ENCODE measurements at places on chromosomes 13 and 19.

DNA sequence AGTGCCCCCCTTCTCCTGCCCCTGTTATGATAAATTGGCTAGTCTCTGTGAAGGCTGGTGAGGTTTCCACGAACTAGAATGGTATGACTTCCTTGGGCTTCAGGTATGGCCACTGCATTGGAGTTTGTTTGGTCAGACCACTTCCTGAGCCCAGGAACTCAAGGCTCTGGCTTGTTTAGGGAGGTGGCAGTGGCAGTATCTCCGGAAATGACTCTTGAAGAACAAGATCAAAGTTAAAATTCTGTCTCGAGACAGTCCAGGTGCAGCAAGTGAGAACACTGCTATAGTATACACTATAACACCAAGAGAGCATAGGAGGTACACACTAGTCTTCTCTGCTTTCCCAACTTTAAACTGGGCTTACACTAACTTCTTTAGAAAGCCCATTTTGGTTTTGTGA lies 309.1 kb downstream of the KLF12 start:
- DNase-seq, result no peak

DNA sequence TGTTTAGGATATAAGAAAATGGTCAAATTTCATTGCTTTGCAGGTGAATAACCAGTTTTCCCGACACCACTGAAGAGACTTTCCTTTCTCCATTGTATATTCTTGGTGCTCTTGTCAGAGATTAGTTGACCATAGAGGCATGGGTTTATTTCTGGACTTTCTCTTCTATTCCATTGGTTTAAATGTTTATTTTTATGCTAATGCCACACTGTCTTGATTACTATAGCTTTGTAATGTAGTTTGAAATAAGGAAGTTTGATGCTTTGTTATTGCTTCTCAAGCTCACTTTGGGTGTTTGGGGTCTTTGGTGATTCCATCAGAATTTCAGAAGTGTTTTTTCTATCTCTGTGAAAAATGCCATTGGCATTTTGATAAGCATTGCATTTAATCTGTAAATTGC lies 190.0 kb upstream of the SPRY2 start:
- DNase-seq, result no peak

GRCh38 chr19:4233282-4233853 lies 4.0 kb downstream of the EBI3 start:
- DNase-seq, result peak; percentile 80

DNA sequence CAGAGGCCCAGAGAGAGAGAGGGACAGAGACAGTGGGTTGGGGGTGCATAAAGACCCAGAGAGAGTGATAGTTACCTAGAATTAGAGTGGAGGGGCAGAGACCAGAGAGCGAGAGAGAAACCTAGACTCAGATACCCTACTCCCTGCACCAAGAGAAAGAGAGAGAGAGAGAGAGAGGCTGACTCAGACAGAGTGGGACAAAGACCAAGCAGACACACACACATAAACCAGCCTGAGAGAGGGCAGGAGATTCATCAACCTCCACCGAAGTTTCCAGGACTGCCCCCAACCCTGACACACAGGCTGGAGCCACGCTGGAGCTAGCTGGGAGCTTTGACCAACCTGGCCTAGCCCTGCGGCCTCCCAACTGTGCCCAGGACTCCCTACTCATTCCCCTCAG lies 12.9 kb downstream of the SYT3 start:
- no peak for DNase-seq

GRCh38 chr13:103694471-103694870 lies 628.3 kb upstream of the SLC10A2 start:
- no peak for DNase-seq

DNA sequence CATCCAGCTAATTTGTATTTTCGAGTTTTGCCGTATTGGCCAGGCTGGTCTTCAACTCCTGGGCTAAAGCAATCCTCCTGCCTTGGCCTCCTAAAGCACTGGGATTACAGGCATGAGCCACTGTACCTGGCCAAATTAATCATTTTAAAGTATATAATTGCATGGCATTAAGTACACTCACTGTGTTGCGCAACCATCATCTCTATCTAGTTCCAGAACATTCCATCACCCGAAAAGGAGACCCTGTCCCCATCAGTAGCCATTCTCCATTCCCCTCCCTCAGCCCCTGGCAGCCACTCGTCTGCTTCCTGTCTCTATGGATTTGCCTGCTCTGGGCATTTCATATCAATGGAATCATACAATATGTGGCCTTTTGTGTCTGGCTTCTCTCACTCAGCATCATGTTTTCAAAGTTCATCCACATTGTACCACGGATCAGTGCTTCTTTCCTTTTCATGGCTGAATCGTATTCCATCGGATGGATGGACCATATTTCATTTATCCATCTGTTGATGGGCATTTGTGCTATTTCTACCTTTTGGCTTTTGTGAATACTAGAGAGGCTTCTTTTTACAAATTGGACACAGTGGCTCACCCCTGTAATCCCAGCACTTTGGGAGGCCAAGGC lies 13.1 kb downstream of the PGPEP1 start:
- no peak for DNase-seq

GRCh38 chr19:3137119-3137518 lies 1.3 kb downstream of the GNA15 start:
- DNase-seq, result no peak

GRCh38 chr13:47480121-47480520 lies 521.0 kb downstream of the SUCLA2 start:
- no peak for DNase-seq

GRCh38 chr13:59468396-59468795 lies 695.3 kb downstream of the DIAPH3 start:
- no peak for DNase-seq

DNA sequence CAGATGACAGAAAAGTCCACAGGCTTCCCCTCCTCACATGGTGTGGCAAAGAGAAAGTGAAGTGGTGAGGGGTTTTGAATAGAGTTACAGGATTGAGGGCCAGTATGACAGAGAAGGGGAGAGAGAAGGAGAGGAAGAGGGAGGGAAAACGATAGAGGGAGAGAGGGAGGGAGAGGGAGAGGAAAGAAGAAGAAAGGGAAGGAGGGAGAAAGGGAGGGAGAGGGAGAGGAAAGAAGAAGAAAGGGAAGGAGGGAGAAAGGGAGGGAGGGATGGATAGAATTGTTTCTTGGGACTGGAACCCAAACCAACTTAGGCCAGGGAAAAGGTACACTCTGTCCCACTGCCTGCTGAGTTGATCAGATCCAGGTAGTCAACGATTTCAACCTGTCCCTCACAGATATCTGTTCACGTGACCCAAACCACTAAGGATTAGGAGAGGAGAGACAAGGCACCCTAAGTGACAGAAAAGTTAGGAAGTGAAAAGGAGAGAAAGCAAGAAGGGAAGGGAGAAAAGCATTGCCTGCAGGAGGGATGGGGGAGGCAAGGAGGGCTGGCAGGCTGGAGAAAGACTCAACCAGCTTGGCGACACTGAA lies 8.1 kb upstream of the IGFL3 start:
- no peak for DNase-seq

GRCh38 chr19:11225172-11225571 lies 14.2 kb upstream of the ANGPTL8 start:
- DNase-seq, result no peak

- DNase-seq, result no peak
Measured at GRCh38 chr13:59236944-59237343, 926.8 kb downstream of the DIAPH3 start.

DNA sequence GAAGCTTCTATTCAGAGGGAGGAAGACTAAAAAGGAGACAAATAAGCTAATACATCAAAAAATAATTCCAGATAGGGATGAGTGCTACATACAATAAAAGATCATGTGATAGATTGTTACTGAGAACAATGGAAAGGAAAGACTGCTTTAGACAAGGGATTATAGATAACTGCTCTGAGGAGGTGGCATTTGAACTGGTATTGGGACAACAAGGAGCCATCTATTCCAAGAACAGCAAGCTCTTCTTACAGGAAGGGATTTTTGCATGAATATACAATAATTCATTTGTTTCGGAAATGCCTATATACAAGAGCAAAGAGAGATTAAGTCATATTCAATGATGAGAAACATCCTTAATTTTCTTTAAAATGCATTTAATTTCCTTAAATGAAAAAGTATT lies 540.5 kb upstream of the KLF12 start:
- no peak for DNase-seq

DNA sequence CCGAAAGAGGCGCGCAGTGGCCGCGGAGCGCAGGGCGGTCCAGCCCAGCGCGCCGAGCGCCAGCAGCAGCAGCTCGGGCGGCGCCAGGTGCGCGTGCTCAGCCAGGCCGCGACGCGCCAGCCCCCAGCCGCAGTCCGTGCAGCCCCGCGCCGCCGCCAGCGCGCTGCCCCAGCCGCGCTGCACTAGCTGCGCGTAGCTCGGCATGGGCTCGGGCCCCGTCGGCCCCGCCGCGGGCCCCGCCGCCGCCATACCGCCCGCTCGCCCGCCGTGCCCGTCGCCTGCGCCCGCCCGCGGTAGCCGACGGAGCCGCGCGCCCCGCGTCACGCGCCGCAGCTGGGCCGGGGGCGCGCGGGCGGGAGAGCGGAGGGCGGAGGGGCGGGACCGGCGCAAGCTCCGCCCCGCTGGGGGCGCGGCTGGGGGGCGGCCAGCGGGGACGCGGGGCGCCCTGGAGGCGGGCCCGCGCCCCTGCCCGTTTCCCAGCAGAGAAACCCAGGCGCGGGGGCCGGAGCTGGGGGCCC lies at the start of gene CERS1:
Gene CERS1, minus strand, starts transcription at position 335 of the 518 bp plus-strand sequence. Its CDS starts 86 bp downstream, at position 249.
- peak; percentile 40 for DNase-seq

- DNase-seq, result no peak
Measured at GRCh38 chr13:45231722-45232121, 30.9 kb upstream of the KCTD4 start.

DNA sequence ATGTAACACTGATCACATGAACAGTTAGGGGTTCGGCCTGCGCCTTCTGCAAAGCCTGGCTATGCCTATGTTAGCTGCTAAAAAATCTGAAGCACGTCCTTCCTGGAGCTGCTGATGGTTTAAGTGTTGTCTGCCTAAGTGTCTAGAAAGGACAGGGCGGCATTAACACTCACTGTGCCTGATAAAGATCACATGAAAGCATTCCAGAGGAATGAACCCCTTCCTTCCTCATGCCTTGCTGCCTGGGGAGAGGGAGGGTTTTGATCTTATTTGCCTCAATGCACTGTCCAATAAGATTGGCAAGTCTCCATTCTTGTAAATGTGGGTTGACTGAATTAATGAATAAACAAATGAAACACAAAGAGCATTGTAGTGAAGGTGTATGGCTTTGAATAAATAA lies 5.2 kb downstream of the DOCK9 start:
- DNase-seq, result no peak

DNA sequence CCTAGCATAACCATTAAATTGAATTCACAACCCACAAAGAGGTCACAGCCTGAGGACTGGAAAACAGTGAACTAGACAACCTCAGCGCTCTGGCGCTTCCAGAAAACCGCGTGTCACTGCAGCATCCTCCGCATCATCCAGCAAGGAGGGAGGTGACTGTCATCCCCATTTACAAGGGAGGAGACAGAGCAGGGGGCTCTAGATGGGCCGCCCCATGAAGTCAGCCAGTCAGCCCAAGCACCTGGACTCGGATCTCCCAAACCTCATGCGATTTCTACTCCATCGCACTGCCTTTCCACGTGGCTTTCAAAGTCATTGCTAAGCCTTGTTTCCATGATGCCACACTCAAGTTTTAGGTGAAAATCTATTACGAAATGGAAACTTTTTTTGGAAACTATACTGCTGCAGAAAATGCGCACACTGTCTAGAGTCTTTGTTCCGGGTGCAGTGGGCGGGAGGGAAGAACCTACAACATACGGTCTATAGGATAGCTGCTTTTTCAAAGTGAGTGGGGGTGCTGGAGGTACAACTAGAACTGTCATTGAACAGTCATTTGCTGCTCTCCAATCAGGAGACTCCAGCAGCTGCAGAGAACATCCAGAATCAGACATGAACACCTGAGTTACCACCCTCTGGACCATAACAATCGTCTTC lies 2.8 kb downstream of the AP3D1 start:
- DNase-seq, result peak; percentile 13

GRCh38 chr13:76439546-76439945 lies 446.7 kb downstream of the KCTD12 start:
- no peak for DNase-seq

DNA sequence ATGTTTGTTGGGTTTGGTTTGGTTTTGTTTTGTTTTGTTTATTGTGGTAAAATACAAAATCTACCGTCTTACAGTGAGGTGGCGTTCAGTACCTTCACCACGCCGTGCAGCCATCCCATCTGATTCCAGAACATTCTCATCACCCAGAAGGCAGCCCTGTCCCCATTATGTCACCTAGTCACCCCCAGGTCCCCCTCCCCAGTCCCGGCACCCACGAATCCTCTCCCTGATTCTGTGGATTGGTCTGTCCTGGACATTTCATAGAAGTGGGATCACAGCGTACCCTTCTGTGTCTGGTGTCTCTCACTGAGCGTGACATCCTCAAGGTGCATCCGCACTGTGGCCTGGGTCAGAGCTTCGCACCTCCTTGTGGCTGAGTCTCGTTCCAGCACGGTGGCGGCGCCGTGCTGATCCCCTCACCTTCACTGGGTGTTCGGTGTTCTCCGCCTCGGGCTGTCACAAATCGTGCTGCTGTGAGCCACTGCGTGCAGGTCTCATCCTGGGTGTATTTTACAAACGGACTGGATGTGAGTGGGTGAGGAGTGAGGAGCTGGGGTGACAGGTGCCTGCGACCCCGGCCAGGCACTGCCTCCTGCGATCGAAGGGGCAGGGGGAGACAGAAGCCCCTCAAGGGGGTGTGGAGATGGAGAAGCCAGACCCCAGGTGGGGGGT lies 580 bp upstream of the TEKTIP1 start:
- DNase-seq, result no peak

DNA sequence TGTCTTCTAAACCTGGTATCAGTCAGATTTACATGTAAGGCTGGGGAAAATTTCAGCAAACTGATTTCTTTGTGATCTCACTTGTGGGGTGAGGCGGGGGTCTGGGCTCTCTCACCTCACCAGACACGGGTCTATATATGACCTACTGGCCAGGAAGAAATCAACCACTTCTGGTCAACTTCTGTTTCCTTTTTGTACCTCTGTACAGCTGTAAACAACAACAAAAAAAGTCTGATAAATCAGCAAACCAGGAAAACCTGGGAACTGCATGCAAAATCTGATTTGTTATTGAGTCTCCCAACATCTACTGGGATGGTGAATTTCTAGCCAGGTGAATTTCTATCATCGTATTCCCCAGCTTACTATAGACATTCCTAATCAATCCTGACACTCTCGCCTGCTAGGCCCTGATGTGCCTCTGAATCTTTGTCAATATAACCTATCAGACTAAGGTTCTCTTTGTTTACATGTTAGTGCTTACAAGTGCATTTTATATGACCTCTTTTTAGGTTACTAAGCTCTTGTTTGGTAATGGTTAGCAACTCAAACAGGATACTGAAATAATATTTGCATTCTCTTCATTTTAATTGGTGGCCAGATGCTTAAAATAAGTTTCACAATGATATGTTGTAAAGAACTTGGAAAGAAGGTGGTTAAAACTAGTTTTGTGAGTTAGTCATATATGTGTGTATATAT lies 77.7 kb downstream of the LRRC63 start:
- DNase-seq, result no peak

- no peak for DNase-seq
Measured at GRCh38 chr13:31485183-31485582, 254.1 kb upstream of the RXFP2 start.

- no peak for DNase-seq
Measured at GRCh38 chr13:26459276-26460131, 98.0 kb upstream of the WASF3 start.

DNA sequence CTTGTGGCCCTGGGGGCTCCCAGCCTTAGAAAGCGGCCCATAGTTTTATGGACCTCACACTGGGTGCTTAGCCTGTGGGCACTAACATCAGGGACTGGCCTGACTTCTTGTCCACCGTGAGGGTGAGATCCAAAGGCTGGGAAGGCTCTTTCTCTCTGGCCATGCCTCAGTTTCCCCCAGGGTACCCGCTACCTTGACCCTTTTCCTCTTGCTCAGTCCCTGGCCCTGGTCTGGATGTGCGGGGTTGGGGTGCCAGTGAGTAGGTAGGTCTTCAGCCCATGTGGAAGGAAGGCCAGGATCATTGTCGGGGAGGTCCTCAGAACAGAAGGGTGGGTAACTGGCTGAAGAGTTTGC lies 1.6 kb upstream of the TMEM161A start:
- no peak for DNase-seq

Measured in activated naive CD8-positive, alpha-beta T cell treated with anti-CD3 and anti-CD28 coated beads for 36 hours (primary cell).